CD14-positive monocyte (primary cell): ENCODE measurements at places on chromosomes 1 and 21. TPM values are rescaled to one million over a fixed set of nuclear protein-coding genes. Genes with fewer than 3 reads are reported as not detected.

Gene SPRR1A
- not detected in 2 replicates for polyA plus RNA-seq

GRCh38 chr1:102838016-102838415, 270.3 kb downstream of the COL11A1 start:
- no peak for DNase-seq

GRCh38 chr1:89930579-89930978, 64.3 kb upstream of the ZNF326 start:
- no peak for DNase-seq

- DNase-seq: no peak
Measured at GRCh38 chr1:36225283-36225899, 1.1 kb downstream of the THRAP3 start.

DNA sequence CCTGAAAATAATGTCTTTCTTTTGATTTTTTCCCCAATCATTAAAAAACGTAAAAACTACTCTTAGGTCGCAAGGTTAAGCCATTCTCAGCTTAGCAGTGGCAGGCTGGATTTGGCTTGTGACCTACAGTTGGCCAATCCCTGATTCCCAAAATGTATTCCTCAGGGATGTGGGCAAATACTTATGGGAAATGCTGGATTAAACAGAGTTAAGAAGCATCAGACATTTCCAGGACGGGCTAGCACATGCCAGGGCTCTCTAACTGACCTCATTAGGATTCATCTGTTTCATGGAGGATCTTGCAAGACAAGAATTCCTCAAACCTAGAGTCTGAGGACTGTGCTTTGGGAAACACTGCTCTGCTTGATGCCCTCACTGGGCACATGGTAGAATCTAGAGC, 982 bp upstream of the IL24 start:
- no peak for DNase-seq
